ENCODE measurements at places on chromosomes 11 and 22. TPM values are rescaled to one million over a fixed set of nuclear protein-coding genes. Genes with fewer than 3 reads are reported as not detected.

The SPECC1L gene
- total RNA-seq, result 12.0 TPM

The MEI1 gene
- not detected for total RNA-seq

The OSBPL5 gene
- total RNA-seq, result 7.5 TPM

The PLEKHB1 gene
- total RNA-seq, result 0.46 TPM
